HCT116 (cell line): ENCODE measurements at places on chromosomes 16 and 17. TPM values are rescaled to one million over a fixed set of nuclear protein-coding genes. Genes with fewer than 3 reads are reported as not detected.

- DNase-seq = no peak
Measured at GRCh38 chr16:83899272-83899897, 470 bp downstream of the MLYCD start.

DNA sequence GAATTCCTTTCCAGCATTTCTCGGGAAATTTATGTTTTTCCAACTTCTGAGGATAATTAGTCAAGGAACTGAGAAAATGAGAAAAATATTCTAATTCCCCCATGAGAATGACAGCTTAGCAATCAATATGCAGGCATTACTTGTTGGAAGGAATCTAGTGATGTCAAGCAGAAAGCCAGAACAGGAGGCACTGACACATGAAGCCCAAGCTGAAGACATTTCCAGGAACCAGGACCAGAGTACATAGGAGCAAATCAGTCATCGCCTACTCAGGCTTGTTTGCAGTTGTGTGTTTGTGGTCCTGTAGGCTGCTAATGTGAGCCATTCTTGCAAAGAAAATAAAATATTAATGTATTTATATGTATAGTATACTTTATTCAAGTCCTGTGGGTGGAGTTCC lies 89.7 kb downstream of the SALL1 start:
- no peak for DNase-seq

DNA sequence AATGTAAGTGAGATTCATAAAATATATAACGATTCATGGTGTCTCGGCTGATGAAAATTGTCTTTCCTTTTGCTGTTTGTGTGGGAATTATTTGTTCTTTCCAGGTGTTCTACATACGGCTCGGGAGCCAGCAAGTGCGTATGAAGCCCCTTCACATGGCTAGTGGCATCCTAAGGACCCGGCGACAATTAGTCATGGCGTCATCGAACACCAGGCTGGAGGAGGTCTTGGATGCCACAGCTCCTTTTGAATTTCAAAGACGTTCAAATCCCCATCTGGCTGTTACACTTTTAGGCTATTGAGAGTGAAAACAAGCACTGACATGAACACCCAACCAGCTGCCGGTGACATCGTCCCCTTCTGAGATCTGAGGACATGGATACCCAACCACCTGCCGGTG lies 397.7 kb upstream of the TNRC6C start:
- no peak for DNase-seq

GRCh38 chr16:87828907-87829621 lies 40.2 kb downstream of the SLC7A5 start:
- DNase-seq = no peak

DNA sequence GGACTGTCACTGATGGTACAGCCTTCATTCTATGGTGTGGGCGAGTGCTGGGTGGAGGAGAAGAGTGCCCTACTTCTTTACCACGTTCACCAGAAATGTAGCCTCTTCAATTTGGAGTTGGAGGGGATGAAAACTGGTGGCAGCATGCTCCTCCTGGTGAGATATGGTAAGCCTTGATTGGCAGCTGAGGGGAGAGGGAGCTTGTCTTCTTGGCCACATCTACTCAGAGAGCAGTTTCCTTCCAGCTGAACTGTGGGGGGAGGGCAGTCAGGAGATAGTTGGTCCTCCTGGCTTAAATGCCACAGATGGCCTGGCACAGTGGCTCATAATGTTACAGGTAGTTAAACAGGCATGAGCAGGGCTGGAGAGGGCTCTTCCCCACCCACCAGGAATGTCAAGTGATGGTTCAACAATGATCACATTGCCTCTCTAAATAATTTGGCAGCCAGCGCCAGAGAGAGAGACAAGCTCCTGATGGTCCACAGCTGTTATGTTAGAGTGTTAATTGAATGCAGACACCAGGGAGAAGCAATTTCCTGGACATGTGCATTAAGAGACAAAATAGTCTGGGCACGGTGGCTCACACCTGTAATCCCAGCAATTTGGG lies 9.0 kb upstream of the MAPK3 start:
- DNase-seq = no peak

DNA sequence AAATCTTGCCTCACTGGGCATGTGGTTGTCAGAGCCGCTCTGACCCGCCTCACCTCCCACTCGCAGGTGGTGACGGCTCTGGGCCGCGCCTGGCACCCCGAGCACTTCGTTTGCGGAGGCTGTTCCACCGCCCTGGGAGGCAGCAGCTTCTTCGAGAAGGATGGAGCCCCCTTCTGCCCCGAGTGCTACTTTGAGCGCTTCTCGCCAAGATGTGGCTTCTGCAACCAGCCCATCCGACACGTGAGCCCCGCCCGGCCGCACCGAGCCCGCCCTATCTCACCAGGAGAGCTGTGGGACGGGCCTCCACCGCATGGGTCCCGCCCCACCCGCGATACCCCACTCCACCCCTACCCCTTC lies 4.0 kb downstream of the TGFB1I1 start:
- no peak for DNase-seq

DNA sequence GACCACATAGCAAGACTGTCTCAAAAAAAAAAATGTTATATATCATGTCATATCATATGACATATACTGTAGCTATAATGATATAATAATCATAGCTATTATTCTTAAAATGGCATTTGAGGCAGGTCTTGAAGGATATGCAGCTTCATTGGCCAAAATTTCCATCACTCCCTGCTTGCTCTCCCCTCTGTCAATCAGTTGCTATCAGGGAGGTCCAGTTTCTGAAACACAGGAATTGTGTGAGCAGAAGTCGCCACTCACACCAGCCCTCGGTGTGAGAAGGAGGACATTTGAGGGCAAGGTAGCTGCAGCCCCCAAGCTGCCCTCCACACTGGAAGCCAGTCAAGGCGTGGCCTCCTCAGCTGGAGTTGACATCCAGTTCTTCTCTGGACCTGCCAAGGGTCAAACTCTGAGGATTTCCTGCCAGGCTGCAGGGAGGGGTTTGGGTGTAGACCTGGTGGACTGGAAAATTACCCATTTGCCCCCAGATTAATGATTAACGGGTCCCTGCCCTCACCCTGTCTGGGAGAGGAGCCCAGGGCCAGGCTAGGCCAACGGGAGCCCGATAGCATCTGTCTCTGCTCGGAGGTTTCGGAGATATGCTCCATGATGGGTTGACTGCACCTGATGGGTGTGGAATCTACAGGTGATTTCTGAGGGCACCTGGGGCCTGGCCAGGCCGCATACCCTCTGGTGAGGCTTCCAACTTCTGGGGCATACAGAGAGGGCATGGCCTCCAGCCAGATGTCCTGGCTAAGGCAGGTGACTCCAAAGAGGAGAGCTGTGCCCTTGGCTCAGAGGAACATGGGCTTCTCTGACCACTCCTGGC lies 18.8 kb downstream of the WNT9B start:
- no peak for DNase-seq

Gene SBK1
- total RNA-seq = 19.2 TPM

Gene FSCN2
- total RNA-seq = 10.1 TPM

Gene PRAC1
- total RNA-seq = not detected

Gene TAF1C
- 76.3 TPM for total RNA-seq

Gene KIF18B
- 76.4 TPM for total RNA-seq

Gene MT1M
- 0.39 TPM for total RNA-seq
